ENCODE measurements at places on chromosomes 11 and 22. TPM values are rescaled to one million over a fixed set of nuclear protein-coding genes. Genes with fewer than 3 reads are reported as not detected.

DNA sequence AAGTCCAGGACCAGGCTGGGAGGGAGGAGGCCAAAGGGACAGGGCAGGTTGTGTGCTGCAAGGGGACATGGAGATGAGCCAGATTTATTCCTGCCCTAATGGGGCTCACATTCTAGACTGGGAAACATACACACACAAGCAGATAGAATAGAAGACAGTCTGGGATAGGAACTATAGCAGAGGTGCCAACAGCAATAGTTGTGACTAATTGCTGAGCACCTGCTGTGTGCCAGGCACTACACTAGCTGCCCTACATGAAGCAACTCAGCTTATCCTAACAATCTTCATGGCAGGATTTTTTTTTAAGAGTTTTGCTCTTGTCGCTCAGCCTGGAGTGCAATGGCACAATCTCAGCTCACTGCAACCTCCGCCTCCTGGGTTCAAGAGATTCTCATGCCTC is 11.4 kb downstream of the MOGAT2 start:
- no peak for DNase-seq

GRCh38 chr11:6353367-6353987 is 33.2 kb upstream of the CAVIN3 start:
- peak; percentile 69 for DNase-seq

GRCh38 chr22:49540084-49540912 is 287.4 kb downstream of the BRD1 start:
- no peak for DNase-seq

DNA sequence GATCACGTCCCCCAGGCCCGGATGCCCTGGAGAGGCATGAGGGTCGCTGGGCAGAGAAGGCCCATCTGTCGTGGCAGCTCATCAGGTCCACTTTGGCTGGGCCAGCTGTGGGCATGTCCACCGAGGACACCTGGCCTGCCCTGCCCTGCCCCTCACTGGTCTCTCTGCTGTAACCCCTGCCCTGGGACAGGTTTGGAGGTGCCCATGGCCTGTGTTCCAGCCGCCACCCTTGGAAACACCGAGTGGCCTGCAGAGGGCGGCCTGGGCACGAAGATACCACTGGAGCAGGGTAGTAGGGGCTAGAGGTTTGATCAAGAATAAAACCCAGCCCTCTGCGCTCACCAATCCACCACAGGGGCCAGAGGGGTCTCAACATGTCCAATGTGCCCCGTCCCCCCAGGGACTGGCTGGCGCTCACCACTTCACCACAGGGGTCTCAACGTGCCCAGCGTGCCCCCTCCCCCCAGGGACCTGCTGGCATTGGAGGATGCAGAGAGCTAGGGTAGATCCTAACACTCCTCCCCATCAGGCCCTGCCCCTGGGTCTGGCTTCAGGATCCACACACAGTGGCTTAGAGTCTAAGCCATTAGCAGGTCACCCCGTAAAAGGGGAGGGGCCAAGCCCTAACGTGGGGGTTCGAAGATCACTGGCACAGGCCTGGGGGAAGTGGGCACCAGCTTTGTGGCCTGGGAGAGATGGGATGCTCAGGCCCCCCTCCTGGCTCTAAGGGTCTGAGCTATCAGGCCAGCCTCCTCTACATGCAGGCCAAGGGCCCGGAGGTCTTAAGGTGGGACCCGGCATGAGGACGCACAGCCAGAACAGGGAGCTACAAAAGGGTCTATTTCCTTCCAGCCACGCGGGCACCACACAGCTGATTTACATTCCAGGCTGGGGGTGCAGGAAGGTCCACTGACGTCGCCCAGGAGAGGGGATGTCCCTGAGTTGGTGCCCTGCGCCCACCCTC is 1.3 kb upstream of the HDAC10 start:
- peak; percentile 82 for DNase-seq

- DNase-seq, result no peak
Observed at GRCh38 chr11:71321433-71322191, 69.2 kb upstream of the SHANK2 start.

DNA sequence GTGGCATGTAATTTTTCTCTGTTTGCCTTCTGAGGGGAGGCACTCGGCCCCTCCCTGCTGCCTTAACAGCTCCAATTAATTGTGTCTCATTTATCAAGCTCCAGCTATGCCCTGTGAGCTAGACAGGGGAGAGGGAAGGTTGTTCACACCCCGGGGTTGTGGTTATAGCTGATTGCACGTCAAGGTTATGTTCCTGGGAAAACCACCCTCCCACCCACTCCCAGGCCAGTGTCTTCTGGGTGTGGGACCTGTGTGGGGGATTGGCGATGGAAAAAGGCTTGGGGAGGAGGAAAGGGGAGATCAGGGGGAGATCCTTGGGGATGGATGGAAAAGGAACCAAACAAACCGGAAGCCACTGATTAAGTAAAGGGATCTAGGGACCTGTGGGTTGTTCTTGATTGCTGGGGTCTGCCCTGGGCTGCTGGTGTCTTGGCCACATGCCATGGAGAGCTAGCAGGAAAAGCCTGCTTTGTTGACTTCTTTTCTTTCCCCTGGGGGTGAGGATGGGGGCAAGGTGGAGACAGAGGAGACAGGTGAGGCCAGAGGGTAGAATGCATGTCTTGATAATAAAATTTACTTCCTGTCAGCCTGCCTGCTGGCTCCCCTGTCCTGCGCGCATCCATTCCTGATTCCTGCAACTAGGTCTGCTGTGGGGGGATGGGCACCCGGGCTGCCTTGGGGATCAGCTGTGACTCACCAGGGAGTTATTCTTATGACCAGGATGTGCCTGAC is 13.5 kb upstream of the SORL1-AS1 start:
- peak; percentile 97 for DNase-seq

- no peak for DNase-seq
Observed at GRCh38 chr11:14240221-14240620, 118.8 kb downstream of the RRAS2 start.

DNA sequence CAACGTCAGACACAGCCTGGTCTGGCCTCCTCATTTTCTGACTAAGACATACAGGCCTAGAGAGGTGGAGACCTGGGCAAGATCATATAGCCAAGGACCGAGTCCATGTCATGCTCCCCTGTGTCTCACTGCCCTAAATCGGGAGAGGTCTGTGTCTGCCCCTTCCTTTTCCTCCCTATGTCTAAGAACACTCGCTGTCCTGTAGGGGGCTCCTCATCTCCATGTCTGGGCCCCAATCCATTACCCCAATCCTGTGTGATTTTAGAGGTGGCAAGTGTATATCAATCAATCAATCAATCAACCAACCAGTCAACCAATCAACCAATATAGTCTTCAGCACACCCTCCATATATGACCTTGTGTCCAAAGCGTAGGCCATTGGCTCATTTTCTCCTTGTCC is 125.7 kb downstream of the KIRREL3 start:
- no peak for DNase-seq

GRCh38 chr11:62666259-62666926 is 1.3 kb downstream of the CSKMT start:
- DNase-seq, result no peak

DNA sequence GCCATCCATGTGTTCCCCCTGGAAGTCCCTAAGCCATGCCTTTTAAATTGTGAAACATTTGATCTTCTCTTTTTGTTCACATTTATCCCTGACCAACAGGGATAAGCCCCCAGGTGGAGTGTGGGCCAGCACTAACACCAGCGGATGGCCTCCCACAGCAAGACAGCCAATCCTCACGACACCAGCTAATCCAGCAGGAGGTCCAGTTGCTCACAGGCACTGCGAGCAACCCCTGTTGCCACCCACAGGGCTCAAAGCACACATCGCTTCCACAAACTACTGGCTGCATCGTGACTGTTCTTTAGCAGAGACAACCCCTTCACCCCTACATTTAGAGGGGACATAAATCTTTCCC is 2.0 kb downstream of the PCSK7 start:
- no peak for DNase-seq

- no peak for DNase-seq
Observed at GRCh38 chr22:33842006-33842354, 78.3 kb downstream of the LARGE1 start.

- no peak for DNase-seq
Observed at GRCh38 chr22:23829845-23830372, 8.9 kb downstream of the DERL3 start.

GRCh38 chr22:27212617-27213177 is 555.3 kb downstream of the MIAT start:
- peak; percentile 72 for DNase-seq

Gene HINFP
- 42.2 TPM for total RNA-seq

Gene CSF2RB
- 4.1 TPM for total RNA-seq

Gene ARHGAP8
- 25.0 TPM for total RNA-seq

Gene E2F8
- 1.7 TPM for total RNA-seq
